ENCODE measurements at places on chromosomes 7 and 10. TPM values are rescaled to one million over a fixed set of nuclear protein-coding genes. Genes with fewer than 3 reads are reported as not detected.

DNA sequence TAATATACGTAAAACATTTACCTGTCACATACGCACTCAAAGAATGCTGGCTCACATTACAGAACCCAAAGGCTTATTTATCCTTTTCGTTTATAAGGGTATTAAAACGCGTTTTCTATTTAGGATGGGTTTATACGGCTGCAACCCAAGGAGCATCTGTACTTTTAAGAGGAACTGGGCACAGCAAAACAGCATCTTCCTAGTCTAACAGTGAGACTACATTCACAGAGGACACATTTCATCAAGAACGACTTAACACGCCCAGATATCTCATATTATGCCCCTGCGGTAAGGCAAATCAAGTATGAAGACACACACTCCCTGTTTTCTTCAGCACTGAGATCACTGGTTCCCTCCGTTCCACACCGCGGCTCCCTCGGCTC, 533 bp upstream of the DMTF1 start:
- no peak for DNase-seq

Gene AQP1
- 92.3 TPM for polyA plus RNA-seq

DNA sequence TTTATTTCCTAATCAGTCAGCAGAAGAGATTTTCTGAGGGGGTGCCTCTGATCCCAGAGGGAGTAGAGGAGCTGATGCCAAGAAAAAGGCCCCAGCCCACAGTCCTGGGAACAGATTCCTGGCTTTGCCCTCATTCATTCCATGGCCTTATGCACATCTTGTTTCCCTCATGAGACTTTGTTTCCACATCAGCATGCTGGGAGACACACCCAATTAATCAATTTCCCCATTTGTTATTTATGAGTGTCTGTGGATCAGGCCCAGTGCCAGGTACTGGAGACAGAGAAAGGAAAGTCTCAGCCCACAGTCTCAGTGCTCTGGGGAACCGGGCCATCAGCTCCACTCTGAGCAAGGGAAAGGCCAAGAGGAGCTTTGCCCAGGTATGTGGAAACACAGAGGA, 496.2 kb upstream of the ZMIZ1 start:
- no peak for DNase-seq

- peak; percentile 58 for DNase-seq
Observed at GRCh38 chr10:73879296-73880173, 5.2 kb upstream of the CAMK2G start.

DNA sequence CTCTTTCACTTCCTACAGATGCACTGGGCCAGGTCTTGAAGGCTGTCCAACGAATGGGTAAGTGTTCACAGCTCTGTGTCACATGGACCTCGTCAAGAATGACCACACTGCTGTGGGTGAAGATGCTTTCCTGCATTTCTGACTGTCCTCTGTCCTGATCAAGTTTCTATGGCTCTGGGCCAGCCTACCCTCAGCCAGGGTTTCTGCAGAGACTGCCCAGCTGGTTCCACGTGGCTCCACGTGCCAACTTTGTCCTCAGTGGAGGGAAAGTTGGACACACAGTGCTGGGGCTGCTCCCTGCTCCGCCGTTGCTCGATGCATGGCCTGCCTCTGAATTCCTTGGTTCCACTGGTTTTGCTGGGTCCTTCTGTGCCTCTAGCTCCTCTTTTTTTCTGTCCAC, 152.3 kb downstream of the EGFR start:
- DNase-seq, result no peak

Gene ST8SIA6
- polyA plus RNA-seq, result 1.2 TPM

Gene SSC4D
- 0.56 TPM for polyA plus RNA-seq

DNA sequence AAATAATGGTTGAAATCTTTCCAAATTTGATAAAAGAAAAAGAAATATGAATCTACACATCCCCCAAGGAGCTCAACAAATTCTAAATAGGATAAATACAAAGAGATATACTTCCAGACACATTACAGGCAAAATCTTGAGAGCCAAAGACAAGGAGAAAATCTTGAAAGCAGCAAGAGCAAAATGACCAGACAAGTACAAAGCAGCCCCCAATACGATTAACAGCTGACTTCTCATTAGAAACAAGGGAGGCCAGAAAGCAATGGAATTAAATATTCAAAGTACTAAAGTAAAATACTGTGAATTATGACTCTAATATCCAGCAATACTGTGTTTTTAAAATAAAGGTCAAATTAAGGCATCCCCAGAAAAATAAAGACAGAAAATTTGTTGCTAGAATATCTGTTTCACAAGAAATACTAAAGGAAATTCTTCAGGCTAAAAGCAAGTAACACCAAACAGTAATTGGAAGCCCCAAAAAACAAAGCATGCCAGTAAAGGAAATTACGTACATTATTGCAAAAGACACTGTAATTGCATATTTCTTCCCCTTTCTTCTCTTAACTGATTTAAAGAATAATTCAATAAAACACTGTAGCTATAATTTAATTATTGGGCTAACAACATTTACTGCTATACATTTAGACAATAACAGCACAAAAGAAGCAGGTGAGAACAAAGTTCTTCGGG, 36.4 kb downstream of the ZNF438 start:
- no peak for DNase-seq

- no peak for DNase-seq
Observed at GRCh38 chr7:151243045-151243349, 5.5 kb downstream of the SMARCD3 start.

DNA sequence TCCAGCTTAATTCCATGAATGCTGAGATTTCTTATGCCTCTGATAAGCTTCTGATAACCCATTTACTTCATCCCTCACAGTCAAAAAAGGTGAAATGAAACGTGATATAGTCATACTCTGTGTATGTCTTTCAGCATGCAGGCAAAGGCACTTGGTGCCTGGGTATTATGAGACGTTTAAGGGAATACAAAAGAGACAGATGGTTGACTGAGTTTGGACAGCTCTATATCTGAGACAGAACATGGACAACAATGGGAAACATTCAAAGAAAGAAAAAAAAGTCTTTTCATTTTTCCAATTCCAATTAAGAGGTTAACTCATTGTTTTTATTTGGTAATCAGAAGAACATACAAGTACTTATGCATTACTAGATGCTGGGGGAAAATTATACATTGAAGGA, 96.2 kb downstream of the PPP1R17 start:
- DNase-seq, result no peak

DNA sequence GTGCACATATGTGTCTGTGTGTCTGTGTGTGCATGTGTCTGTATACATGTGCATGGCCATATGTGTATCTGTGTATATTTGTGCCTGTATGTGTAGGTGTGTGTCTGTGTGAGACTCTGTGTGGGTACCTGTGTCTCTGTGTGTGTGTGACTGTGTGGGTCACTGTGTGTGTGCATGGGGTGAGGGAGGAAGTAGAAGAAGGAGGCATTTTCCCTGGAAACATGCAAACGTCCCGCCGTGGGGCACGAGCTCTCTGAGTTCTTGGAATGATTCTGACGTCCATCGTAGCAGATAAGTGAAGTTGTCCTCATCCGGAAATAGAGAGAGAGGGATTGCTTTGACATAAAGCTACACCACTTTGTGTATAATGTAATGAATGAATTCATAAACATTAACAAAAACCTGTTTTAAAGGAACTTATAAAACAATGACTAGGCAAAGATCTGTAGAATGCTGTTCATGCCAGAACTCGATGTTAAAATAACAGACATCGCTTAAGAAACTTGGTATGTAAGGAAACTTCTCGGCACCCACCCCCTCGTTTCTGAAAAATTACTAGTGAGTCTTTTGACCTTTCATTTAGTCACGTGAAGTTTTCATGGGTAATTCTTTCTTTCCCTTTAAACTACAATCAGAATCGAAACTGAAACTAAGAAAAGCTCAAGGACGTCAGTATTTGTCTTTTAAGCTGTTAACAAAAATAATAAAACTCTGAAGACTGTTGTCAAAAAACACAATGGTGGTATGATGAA, 43.6 kb upstream of the KLF6 start:
- DNase-seq, result no peak

DNA sequence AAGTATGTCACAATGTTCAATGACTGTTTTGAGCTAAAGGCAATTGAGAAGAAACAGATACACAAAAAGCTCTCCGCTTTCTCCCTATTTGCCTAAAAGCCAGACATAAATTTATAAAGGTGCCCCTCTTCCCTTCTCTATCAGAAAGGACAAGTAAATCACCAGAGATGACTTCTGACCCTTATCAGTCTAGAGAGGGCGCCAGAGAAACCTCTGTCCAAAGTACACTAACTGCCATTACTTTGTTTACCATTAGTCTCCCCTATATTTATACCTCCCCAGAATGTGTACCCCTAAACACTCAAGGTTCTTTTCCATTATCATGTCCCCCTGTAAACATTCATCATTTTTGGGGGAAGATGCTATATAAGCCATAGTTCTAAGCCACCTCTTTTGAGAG, 49.3 kb downstream of the TPK1 start:
- DNase-seq, result no peak

- no peak for DNase-seq
Observed at GRCh38 chr10:116744163-116744753, 1.9 kb upstream of the HSPA12A start.

DNA sequence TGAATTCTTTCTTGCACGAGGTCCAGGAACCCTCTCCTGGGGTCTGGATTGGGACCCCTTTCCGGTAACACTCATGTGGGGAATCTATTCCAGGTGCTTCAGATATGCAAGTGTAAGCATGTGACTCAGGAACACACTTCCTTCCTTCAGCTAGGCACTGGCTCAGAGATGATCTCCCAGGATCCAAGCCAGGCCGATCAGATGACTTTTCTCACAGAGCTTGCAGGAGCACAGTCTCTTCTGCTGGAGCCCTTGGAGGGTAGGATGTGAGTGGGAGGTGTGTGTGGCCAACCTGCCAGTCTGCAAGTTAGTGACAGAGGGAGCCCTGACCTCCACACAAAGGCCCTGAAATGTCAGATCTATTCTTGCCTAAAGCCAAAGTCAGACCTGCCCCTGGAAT, 108.3 kb downstream of the CPXM2 start:
- no peak for DNase-seq

Gene NODAL
- polyA plus RNA-seq, result not detected

Gene EBLN1
- polyA plus RNA-seq, result not detected

- DNase-seq, result no peak
Observed at GRCh38 chr7:27914409-27914808, 174.4 kb downstream of the TAX1BP1 start.

GRCh38 chr7:142873281-142873784, 12.2 kb downstream of the TRPV6 start:
- DNase-seq, result no peak
